Left renal cortex interstitium (tissue), 4 donors: ENCODE measurements at places on chromosomes 4 and X. TPM values are rescaled to one million over a fixed set of nuclear protein-coding genes. Genes with fewer than 3 reads are reported as not detected.
A peak's percentile ranks its signal among the peaks of the same experiment; 100 is the strongest.

The IL9R gene
- not detected for polyA plus RNA-seq

The NEUROG2 gene
- polyA plus RNA-seq, result not detected

The RHOH gene
- 0.64 TPM for polyA plus RNA-seq

The F9 gene
- polyA plus RNA-seq, result 0.32 TPM

The COX7B2 gene
- polyA plus RNA-seq, result not detected

The FRMPD3 gene
- 0.55 TPM for polyA plus RNA-seq

The GPRASP2 gene
- 42.2 TPM for polyA plus RNA-seq

The ASB11 gene
- not detected for polyA plus RNA-seq

DNA sequence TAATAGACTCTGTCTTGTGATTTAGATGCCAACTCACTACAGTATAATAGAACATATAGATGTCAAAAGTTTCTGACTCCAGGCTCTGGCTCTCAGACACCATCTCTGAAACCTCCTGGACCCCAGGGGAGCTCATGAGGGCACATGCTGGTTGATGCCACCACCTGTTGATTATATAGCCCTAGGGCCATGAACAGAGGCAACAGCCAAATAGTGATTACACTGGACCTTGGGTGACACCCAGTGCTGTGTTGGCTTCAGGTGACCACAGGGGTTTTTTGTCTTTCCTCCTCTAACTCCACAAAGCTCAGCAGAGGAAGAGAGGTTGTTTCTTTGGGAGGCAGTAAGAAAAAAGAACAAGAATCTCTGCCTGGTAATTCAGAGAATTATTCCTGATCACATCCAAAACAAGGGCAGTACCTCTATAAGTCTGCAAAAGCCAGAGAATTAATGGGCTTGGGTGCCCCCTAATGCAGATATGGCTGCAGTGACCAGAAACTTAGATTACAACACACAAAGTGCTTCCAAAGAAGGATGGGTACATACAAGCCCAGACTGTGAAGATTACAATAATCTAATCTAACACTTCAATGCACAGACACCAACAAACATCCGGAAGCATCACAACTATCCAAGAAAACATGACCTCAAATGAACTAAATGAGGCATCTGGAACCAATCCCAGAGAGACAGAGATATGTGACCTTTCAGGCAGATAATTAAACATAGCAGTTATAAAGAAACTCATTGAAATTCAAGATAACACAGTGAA is 1920.6 kb downstream of the ARAP2 start:
- no peak for DNase-seq

- no peak for DNase-seq
Observed at GRCh38 chrX:15908603-15909290, 54.1 kb upstream of the AP1S2 start.

GRCh38 chr4:99013402-99013843 is 17.9 kb downstream of the METAP1 start:
- no peak for DNase-seq

DNA sequence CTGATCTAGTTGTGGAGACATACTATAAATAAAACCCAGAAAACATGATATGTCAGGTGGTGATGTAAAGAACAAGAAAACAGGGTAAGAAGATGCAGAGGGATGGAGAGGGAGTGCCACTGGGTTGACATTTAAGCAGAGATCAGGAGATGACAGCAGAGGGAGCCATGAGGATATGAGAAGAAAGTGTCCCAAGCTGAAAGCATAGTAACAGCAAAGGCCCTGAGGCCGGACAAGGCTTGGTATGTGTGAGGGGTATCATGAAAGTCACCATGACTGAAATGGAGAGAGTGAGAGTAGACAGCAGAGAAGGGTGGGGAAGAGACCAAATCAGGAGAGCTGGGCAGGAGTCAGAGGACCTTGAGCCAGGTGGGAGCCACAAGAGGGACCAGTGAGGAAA is 3.4 kb downstream of the GPKOW start:
- DNase-seq, result no peak

GRCh38 chr4:180542445-180543100 is 1700.6 kb upstream of the TENM3 start:
- no peak for DNase-seq

GRCh38 chr4:133102612-133103409 is 46.3 kb upstream of the PCDH10 start:
- DNase-seq, result no peak

DNA sequence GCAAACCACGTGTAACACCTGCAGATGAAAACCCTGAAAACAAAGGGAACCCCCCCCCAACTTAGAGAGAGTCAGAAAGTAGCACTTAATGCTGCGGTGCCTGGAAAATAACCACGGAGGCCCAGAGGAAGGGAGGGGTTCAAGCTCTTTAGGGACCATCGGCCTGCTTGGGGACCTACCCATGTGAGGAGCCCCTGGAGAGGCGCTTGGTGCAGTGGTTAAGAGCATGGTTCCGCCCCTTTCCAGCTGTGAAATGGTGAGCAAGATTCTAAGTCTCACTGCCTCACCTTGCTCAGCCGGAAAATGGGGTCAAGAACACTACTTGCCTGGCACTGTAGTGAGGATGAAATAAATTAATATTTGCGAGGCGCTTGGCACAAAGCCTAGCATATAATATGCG is 13.8 kb downstream of the SLC25A5 start:
- DNase-seq, result no peak

- DNase-seq, result no peak
Observed at GRCh38 chr4:167715176-167715575, 377.2 kb upstream of the ANXA10 start.

- DNase-seq, result no peak
Observed at GRCh38 chrX:153433781-153434285, 12.0 kb downstream of the TREX2 start.

- DNase-seq, result no peak
Observed at GRCh38 chr4:110091434-110092140, 106.8 kb downstream of the ELOVL6 start.

DNA sequence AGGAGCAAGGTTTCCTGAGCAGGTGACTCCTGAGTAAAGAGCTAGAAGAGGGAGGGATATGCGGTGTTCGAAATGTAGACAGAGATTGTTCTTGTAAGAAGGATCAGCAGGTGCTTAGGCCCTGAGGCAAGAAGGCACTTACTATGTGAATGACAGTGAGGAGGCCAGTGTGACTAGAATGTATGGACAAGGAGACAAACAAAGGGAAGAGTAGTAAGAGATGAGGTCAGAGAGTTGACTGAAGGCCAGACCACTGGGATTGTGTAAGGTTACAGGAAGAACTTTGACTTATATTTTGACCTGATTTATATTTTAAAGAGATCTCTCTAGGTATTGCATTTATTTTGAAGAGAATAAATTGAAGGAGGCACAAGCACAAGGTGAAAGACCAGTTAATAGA is 118.4 kb upstream of the ENPEP start:
- DNase-seq, result no peak

DNA sequence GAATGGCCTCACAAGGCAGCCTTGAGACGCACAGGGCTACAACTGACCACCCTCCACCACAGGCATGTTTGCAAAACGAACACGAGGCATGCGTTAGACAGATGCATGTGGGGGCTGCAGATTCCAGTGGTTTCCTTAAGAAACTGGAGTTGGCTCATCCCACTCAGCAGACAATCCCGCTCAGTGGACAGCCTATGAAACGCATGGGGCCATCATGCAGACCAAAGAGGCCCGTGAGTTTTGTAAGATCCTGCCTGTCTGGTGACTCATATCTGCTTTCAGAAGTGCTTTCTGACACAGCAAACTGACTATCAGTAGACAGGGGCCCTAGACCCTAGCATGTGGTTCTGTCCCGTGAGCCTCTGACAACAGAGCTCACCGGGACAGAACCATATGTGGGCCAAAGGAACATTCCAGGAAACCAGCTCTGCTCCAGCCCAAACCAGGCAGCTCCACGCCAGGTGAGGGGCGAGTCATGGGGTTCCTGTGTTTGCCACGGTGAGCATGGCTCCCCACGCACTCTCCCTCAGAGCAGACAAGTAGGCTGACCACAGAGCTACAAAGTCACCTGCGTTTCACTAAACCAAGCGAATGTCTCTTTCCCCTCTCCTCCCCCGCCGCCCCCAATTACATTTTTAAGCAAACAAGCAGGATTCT is 74.4 kb downstream of the MTMR1 start:
- no peak for DNase-seq

GRCh38 chr4:30929649-30930048 is 209.5 kb downstream of the PCDH7 start:
- DNase-seq, result no peak

GRCh38 chr4:41456559-41457101 is 81.3 kb upstream of the LIMCH1 start:
- no peak for DNase-seq

GRCh38 chrX:21166272-21166982 is 207.8 kb upstream of the CNKSR2 start:
- no peak for DNase-seq

DNA sequence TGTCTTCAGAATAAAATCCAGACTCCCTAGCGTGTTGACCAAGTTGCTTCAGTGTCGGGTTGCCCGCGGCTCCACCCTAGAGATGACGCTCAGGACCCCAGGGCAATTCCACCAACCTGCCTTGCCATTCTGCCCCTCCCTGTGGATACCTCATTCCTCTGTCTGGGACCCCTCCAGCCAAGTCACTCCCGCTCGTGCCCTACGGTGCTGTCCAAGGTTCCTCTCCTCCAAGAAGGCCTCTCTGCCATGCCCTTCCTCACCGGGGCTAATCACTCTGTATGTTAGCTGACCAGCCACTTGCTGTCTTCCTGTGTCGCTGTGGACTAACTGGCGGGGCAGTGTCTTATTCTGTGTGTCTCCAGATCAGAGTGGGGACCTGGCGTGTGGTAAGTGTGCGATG is 46.6 kb downstream of the TENM3 start:
- DNase-seq, result no peak

DNA sequence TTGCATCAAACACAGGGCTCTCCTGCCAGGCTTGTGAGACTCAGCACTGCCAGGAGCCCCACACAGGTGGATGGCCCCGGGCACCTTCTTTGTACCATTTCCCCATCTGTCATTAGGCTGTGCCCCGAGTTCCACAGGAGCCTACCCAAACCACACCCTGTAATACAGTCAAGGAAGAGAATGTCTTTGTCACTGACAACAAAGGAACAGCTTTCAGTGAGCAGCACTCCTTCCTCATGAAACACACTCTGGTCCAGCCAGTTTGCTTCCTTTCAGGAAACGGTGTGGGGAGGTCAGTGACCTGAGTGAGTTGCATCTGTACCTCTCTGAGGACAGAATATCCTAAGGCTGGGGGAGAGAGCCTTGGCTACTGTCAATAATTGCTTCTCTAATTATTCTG is 53.7 kb downstream of the LNX1 start:
- DNase-seq, result no peak

- DNase-seq, result no peak
Observed at GRCh38 chrX:134711135-134711921, 53.1 kb upstream of the PLAC1 start.

GRCh38 chr4:25710637-25711036 is 55.0 kb downstream of the SLC34A2 start:
- DNase-seq, result no peak

GRCh38 chr4:8045909-8046308 is 106.2 kb upstream of the AFAP1 start:
- no peak for DNase-seq

- DNase-seq, result no peak
Observed at GRCh38 chr4:23058165-23058776, 365.5 kb downstream of the GBA3 start.

- peak; percentile 51 for DNase-seq
Observed at GRCh38 chr4:74934016-74934831, 1.3 kb downstream of the PARM1 start.

DNA sequence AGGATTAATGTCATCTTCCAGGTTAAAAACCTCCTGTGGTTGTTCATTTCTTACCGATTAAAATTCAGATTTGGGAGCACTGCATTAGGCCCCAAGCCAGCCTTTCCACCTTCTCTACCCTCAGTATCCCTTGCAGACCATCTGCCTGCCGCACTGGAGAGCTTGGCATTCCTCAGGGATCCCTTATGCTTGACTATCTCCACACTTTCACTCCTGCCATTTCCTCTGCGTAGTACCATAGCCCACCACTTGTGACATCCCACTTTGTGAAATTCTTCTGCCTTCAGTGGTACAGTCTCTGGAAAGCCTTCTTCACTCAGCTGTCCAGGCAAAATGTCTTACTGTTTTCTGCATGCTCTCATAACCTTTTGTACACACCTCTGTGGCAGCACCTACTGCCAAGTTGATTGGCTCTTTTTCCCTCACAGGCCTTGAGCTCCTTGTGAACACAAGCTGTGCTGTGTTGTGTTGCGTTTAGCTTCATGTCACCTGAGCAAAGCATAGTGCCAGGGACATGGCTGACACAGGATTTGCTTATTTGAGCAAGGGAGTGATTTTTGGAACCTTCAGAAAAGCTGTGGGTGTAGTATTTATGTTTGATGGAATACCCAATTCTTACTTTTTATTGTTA is 156.4 kb downstream of the ARX start:
- no peak for DNase-seq

DNA sequence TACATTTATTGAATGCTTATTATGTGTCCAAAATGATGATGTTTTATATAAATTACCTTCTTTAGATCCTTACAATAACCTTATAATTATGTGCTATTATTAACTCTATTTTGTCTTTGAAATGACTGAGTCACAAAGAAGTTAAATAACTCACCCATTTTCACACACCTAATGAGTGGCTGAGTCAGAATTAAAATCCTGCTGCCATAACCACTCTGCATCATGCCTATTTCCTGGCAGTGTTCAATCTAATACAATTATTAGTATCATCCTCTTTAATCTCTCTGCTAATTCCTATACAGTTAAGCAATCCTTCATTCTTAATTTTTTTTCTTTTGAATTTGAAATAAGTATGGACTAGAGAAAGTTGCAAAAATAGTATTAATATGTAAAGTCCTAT is 342.9 kb downstream of the CFAP299 start:
- DNase-seq, result no peak

DNA sequence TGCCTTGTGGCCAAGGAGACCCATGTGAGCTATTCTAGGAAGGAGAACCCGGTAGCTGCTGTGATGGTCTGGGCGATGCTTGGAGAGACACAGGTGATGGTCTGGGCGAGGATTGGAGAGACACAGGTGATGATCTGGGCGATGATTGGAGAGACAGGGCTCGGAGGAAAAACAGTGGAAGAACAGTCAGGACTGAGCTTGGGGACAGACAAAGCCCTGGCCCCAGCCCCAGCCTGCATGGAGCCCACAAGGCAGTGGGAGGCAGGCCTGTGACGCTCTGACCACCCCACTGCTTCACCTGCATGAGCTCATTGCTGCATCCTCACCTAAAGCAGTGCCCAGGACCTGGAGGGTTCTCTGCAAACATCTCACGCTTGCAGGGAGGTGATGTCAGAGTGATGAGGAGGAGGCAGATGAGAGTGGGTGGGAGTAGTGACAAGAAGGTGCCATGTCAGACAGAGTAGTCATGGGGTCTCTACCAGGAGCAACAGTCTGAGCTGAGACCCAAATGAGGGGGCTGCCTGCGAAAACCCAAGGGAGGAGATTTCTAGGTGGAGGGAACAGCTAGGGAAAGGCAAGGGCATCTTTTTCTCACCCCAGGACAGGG is 35.9 kb upstream of the PSAPL1 start:
- no peak for DNase-seq

- DNase-seq, result no peak
Observed at GRCh38 chr4:41015016-41015675, 199.2 kb downstream of the APBB2 start.
